ENCODE measurements at places on chromosomes 16 and 17.

- no peak for DNase-seq
Measured at GRCh38 chr16:56262148-56262547, 70.9 kb downstream of the GNAO1 start.

- no peak for DNase-seq
Measured at GRCh38 chr16:55480228-55480655, 1.2 kb downstream of the MMP2 start.

- DNase-seq = no peak
Measured at GRCh38 chr16:53805113-53805512, 101.2 kb downstream of the FTO start.

GRCh38 chr17:28216528-28216927 is 102.5 kb upstream of the TMEM97 start:
- no peak for DNase-seq

GRCh38 chr17:77644181-77645071 is 314.1 kb upstream of the TNRC6C start:
- DNase-seq = no peak

DNA sequence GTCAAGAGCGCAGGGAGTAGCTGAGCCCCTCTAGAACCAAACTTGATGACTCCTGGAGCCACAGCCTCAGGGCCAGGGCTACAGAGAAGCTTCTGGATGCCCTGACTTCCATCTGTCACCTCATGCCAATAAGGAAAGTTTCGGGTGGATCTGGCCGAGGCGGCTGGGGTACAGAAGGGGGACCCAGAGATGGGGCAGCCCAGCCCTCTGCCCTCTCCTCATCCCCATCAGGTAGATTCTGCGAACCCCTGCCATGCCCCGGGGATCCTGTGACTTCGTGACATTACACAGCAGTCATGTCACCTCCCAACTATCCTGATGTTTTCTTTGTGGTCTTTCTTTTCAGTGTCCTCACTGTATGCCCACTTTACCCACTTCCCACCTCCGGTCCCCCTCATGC is 114.4 kb downstream of the CCDC182 start:
- DNase-seq = no peak

DNA sequence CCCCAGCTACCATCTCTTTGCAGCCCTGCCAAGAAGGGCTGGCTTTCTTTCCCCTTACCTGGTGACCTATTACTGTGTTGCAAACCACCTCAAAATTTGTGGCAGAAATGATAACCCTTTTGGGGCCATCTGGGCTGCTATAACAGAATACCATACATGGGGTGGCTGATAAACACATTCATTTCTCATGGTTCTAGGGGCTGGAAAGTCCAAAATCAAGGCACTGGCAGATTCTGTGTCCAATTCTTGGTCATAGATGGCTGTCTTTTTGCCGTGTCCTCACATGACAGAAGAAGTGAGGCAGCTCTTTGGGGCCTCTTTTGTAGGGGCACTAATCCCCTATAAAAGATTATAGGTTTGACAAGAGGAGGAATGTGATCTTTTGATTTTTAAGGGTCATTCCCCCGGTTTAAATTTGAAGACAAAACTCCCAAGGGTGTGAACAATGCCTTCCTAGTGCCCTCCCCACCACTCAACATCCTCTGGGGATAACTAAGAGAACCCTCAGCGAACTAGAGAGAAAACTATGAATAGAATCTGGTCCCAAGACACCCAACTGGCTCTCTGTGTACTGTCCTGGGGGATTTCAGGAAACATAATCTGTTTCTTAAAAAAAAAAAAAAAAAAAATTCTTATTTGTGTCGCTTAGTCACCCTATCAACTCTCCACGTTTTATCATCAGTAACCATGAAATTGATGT is 1.7 kb upstream of the METTL22 start:
- no peak for DNase-seq

DNA sequence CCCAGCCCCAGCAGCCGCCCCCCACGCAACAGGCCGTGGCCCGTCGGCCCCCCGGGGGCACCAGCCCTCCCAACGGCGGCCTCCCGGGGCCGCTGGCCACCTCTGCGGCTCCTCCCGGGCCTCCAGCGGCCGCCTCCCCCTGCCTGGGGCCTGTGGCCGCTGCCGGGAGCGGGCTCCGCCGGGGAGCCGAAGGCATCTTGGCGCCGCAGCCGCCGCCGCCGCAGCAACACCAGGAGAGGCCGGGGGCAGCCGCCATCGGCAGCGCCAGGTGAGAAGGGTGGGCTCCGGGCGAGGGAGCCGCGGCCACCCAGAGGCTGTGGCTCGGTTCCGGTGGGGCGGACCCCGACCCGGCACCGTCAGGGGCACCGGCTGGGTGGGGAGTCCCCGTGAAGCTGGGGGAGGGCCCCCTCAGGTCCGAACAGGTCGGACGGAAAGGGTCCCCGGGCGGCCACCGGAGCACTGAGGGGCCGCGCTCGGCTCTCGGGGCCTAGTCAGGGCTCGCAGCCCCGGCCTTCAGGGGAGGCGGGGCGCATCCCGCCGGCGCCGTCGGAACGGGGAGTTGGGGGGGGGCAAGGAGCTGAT is 583 bp downstream of the ATXN2L start:
- no peak for DNase-seq

DNA sequence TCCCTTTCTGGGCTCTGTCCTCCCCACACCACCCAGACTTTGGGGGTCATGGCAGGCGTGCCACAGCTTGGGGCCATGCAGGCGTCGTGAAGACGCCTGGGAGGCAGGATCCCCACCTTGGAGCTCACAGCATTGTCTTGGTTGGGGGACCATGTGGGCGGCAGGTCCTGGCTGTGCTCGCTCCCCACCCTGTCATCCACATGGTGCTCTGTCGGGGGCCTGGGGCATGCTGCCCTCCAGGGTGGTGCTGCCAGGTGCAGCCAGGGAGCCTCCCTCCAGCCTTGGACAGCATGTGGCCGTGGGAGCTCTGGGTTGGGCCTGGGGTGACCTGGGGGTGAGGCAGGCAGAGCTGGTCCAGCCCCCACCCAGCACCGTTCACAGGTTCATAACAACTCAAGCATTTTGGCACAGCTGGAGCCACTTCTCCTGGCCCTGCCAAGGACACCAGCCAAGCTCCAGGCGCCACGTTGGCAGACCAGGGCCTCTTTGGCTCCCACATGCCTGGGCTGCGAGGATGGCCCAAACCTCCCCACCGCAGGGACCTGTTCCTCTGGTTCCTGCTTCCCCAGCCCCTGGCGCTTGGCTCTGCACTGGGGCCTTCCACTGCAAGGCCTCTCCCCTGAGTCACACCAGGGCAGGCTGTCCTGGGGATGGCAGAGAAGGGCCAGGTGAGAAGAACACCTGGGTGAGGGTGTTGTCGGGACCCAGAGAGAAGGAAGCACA is 15.1 kb upstream of the ATP6V0C start:
- DNase-seq = no peak

DNA sequence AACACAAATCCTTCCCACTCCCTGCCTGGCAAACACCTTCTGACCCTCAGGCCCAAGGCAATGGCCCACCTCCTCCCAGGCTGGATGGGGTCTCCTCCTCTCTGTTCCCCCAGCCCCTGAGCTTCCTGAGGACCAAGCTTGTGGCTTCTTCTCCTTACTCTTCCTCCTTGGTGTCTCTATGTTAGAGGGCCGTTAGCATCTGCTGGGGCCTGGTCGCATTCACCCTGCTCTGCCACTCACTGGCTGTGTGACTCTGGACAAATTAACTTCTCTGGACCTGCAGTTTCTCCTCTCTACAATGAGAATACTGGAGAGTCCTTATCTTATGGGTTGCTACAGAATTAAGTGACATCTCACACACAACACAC is 725 bp upstream of the MT2A start:
- no peak for DNase-seq

- DNase-seq = no peak
Measured at GRCh38 chr17:76575570-76575969, 10.1 kb downstream of the ST6GALNAC2 start.

DNA sequence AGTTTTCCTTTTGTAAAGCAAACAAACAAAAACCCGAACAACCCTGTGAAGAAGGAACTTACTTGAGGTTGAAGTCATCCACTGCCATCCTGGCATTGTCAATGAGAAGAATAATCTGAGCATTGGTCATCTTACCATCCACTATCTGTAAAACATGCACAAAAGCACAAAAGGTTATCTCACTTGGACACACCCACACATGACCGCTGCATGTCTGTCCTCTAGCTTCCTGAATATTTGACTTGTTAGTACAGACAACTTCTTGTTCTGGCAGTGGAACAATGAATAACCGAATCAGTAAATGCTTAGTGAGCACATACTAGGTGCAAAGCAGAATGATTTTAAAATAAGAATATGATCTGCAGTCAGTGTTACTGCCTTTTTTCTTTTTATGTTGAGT is 6.1 kb downstream of the KRT23 start:
- no peak for DNase-seq
